Stimulated activated CD4-positive, alpha-beta T cell treated with anti-CD3 and anti-CD28 coated beads, Interleukin-12 subunit alpha, Interleukin-12 subunit beta, amount 100 ng/mL, for 4 hours (primary cell): ENCODE measurements at places on chromosomes 16 and 17.

DNA sequence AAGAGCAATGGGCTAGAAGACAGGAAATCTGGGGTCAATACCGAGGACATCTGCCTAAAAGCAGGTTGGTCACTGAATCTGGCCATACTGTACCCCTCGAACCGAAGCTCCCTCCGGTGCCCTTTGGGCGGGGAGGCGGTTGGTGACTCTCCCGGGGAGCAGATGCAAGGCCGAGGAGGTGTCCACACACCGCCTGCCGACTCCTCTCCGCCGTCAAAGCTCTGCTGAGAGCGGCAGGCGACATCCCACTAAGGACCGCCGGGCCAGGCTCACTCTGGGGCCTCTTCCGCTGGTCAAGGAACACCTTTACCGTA lies 458 bp downstream of the ZNF200 start:
- no peak for DNase-seq

- DNase-seq = no peak
Observed at GRCh38 chr17:44402564-44403172, 13.2 kb upstream of the ITGA2B start.

DNA sequence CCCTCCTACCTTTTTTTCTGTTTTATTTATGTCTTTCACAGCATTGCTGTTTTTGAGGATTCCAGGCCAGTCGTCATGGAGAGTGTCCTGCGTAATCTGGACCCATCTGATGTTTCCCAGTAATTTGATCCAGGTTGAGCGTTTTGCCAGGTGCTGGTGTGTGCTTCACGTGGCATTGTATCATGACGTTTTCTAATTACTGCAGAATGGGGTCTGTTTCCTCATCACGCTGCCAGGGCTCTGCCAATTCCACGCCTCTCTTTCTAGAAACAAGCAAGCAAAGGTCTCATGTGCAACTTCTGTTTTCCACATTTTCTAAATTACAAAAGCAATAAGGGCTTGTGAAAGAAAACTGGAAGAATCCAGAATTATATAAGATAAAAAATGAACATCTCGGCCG lies 28.3 kb upstream of the BHLHA9 start:
- DNase-seq = no peak

DNA sequence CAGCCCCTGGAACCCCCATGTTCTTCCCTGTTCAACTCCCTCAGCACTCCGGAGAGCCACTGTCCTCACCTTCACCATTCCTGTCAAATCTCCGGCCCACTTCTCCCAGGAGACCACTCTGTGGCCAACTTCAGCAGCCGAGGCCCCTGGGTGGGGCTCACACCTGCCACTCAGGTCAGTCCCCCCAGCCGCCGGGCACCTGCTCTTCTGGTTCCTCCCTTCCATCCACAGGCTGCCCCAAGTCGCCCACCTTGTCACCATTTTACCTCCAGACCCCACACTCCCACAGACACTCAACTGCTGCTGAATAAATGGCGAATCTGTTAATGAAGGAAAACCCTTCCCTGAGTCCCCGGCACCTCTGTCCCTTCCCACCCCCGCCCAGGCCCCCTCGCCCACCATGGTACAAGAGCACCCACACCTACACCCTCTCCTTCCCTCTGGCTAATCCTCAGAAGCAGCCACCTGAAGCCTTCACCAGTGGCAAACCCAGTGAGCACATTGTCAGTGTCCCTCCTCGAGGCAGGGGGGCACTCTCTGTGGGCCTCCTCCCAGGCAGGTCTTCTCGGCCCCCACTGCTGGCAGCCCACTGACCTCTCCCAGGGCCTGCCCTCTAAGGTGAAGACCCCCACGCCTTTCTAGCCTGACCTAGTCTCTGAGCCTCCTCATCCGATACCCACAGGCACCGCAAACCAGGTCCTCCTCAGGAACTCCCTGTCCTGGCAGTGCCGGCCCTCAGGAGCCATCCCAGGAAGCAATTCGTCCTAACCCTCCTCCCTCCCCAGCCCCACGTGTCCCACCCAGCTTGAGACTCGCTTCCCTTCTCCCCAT lies 8.2 kb downstream of the CANT1 start:
- DNase-seq = no peak

DNA sequence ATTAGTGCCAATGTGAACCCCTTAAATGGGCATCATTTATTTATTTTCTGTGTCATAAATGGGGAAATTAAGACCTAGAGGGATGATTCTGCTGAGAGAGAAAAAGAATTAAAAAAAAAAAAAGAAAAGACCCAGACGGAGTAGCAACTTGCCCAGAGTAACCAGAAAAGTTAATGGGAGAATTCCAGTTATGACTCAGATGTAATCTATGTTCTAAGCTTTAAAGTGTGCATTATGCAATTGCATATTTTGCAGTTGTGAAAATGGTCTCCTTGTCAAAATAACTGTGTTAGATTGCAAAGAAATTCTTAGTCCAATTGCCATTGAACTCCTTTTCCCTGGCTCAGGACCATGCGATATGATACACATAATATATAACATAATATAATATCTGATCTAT lies 38.6 kb upstream of the TBX2 start:
- no peak for DNase-seq

DNA sequence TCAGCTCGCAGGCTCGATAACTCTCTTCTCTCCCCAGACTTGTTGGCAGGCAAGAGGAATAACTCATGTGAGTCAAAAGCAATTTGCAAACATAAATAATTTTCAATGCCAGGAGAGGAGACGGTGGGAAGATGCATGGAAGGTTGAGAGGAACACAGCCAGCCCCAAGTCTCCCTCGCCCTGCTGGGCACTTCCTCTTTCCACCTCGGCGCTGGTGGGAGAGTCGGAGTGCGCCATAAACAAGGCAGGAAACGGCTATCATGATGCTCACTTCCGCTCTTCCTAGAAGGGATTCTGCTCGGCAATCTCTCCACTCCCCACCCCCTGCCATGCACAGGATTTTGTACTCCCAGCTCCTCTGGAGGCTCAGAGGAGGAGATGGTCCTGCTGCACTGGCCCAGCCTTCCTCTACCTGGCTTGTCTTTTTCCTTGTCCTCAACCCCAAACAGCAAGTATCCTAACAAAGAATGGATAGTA lies 13.0 kb downstream of the CBX4 start:
- no peak for DNase-seq

- DNase-seq = no peak
Observed at GRCh38 chr16:69937465-69937951, 13.6 kb upstream of the CLEC18A start.

DNA sequence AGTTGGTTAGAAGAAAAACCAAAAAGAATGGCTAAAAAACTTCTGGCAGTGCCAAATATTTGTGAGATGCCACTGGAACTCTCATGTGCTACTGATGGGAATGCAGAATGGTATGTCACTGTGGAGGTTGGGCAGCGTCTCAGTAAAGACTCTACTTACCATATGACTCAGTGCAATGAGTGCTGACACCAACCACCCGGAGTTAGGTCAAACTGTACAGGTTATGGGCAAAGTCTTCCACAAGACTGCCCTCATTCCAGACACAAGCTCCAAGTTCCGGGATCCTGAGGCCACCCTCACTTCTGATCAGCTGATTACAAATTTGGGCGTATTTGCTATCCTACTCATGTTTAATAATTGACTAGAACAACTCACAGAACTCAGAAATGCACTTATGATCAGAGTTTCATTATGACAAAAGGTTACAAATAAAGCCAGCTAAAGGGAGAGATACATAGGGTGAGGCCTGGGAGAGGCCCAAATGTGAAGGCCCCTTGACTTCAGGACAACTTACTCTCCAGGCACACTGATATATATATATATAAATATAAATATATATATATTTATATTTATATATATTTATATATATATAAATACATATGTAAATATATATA lies 114.9 kb downstream of the TRIM37 start:
- no peak for DNase-seq

DNA sequence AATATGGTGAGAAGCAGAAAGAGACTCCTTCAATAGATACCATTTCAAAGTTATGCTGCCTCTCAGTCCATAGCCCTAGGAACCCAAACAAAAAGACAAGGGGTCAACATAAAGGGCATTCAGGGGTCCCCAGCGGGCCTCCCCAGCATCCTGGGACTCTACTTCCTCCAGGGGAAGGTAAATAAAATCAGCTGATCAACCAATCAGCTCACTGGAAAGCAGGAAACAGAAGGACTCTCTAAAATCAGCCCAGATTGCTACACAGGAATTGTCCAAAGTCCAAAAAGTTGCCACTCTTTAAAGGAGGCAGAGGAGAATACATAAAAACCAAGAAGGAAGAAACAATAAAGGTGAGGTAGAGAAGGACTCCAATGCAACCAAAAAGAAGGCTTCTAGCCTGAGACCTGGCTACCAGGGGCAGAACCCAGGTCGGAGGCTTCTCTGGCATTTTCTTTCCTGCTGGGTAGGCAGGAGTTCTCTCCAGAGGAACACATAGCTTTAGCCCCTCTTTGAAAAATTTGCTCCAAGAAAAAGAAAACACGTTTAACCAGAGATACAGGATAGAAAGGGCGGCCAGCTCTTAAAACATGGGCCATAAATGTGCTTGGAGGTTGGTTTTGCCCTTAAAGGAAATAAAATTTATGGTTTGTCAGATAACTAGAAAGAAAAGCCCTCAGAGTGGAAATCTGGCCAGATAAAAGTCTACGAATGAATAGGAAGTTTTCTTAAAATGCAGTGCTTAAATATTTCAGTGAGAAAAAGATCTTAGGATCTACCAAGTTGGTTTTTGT lies 404.6 kb downstream of the SOX9 start:
- DNase-seq = no peak

GRCh38 chr16:46747777-46748651 lies at the start of gene MYLK3:
TSS of gene MYLK3 (minus strand) at chr16:46748344. CDS start at chr16:46748193, 151 bp downstream.
- DNase-seq = no peak

DNA sequence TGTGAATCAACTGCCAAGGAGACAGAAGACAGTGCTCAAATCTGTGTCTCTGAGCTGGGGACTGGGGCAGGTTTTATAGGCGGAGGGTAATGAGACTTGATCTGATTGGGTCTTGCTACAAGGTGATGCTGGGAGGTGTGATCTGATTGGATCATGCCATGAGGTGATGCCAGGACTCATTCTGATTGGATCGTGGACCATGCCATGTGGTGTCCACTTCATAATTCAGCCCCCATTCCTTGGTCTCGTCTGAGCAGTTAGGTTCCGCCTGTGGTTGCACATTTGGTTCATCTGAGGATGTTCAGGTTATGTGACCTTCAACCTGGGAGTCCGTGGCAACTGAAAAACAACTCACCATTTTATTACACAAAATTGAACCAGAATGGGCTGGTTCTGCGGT lies 41.0 kb downstream of the OTOA start:
- no peak for DNase-seq

DNA sequence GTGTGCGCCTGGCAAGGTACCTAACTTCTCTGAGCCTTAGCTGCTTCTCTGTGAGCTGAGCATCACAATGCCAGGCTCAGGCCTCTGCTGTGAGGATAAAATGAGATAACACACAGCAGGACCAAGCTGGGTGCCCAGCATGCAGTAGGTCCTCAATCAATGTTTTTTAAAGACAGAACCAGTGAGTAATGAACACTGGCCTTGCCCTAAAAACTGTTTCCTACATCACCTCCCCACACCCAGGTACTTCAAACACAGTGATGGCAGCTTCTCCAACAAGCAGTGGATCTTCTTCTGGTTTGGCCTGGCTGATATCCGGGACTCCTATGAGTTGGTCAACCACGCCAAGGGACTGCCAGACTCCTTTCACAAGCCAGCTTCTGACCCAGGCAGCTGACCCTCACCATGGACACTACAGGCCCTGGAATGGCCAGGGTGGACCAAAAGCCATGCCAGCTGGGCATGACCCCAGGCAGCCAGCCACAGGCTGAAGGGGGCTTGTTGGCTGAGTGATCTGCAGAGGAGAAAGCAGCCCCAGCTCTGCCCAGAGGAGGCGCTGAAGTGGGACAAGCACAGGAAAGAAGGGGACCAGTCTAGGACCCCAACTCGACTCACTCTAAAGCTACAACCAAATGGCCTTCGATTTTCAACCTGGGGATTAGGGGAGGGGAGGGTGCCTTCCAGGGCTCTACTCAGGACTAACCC lies 3.9 kb downstream of the NAGS start:
- DNase-seq = no peak

DNA sequence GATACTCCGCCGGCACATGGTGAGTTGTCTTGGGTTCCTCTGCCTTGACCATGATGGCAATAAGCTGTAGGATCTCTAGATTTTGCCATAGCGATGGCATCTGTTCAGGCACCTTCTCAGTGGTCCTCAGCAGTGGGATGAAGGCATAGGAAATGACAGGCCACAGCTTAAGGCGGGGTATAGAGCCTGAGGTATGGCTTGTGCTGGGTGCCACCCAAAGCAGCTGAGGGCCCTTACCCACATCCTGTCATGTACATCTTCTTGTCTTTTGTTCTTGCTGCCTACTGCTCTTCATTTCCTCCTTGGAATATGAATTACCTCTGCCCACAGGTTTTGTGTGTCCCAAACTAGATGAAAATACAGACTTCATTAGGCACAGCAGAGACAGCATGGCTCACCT lies 29.5 kb downstream of the KAT7 start:
- DNase-seq = no peak

DNA sequence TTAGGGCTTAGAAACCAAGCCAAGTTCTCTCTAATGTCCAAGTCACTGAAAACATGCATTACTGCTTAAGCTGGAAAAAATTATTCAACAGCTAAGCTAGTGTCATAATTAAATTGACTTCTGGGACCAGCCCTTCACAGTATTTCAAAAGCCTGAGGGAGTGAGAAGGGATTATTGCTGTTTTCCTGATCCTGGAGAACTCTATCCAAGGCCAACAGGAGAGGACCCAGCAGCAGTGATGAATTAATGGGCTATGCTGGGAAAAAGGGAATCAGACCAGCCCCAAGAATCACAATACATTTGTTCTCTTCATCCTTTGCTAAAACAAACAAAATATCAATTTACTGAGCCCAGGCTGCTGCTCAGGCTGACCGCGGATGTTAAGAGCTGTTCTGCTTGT lies 34.5 kb upstream of the CLEC3A start:
- DNase-seq = no peak

DNA sequence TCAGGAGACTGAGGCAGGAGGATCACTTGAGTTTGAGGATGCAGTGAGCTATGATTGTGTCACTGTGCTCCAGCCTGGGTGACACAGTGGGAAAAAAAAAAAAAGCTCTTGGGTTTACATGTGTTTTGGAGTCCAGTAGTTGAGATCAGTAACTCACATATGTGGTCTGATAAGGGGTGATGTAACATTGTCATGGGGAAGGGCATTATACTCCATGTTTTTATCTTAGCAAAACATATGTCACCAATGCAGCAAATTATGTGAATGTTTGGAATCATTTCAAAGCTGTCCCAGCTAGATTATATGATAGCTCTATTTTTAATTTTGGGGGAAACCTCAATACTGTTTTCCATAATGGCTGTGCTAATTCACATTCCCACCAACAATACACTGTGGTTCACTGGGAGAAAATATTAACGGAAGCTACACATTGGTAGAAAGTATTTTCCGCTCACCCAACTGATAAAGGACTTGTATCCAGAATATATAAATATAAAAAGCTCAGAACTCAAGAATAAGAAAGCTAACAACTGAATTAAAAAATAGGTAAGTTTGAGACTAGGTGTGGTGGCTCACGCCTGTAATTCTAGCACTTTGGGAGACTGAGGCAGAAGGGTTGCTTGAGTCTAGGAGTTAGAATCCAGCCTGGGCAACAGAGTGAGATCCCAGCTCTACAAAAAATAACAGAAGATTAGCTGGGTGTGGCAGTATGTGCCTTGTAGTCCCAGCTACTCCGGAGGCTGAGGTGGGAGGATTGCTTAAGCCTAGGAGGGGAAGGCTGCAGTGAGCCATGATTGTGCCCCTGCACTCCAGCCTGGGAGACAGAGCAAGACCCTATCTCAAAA lies 224.1 kb upstream of the TBX2 start:
- no peak for DNase-seq
